Activated T-helper 2 cell treated with anti-CD3 and anti-CD28 coated beads, Interferon-gamma antibody, Interleukin-2, Interleukin-4, amounts not matched to agents 10 μg/mL and 5 μg/mL and 100 μg/mL, durations not matched to agents 14 hours and 24 hours and 36 hours (primary cell): ENCODE measurements at places on chromosomes 1 and 21.

GRCh38 chr1:46613661-46614603, 2.7 kb downstream of the MOB3C start:
- peak; percentile 30 for DNase-seq

- DNase-seq, result peak; percentile 60
These were observed 15.1 kb downstream of the BLACAT1 start for GRCh38 chr1:205440476-205441317.

- no peak for DNase-seq
These were observed 41.6 kb upstream of the GUCA2A start for GRCh38 chr1:42206164-42206563.

GRCh38 chr1:92134331-92134730, 54.2 kb downstream of the BTBD8 start:
- no peak for DNase-seq

GRCh38 chr21:33026443-33026858, 716 bp downstream of the OLIG2 start:
- no peak for DNase-seq

DNA sequence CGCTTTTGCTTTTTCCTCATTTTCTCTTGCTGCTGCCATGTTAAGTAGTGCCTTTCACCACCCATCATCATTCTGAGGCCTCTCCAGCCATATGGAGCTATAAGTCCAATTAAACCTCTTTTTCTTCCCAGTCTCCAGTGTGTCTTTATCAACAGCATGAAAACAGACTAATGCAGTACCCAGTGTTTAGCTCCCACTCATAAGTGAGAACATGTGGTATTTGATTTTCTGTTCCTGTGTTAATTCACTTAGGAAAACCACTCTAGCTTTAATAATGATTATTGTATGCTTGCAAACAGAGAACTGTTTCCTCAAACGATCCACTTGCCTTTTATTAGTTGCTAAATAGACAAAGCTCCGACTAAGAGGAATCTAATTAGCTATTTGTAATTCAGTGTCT, 43.3 kb downstream of the IL23R start:
- no peak for DNase-seq

GRCh38 chr1:214460304-214460916, 91.0 kb downstream of the PTPN14 start:
- no peak for DNase-seq

GRCh38 chr1:11158291-11158690, 30.9 kb upstream of the ANGPTL7 start:
- no peak for DNase-seq

GRCh38 chr1:18090636-18091035, 17.0 kb upstream of the IGSF21 start:
- no peak for DNase-seq

DNA sequence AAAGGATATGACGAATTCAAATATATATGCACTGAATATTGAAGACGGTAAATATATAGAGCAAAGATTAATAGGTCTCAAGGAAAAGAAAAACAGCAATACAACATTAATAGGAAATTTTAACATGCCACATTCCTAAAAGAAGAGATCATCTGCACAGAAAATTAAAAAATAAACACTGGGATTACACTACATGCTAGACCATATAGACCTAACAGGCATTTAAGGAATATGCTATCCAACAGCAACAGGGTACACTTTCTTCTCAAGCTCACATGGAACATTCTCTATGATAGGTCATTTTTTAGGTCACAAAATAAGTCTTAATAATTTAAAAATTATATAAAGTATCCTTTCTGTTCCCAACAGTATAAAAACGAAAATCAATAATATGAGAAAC, 1038.3 kb downstream of the KCNT2 start:
- no peak for DNase-seq

DNA sequence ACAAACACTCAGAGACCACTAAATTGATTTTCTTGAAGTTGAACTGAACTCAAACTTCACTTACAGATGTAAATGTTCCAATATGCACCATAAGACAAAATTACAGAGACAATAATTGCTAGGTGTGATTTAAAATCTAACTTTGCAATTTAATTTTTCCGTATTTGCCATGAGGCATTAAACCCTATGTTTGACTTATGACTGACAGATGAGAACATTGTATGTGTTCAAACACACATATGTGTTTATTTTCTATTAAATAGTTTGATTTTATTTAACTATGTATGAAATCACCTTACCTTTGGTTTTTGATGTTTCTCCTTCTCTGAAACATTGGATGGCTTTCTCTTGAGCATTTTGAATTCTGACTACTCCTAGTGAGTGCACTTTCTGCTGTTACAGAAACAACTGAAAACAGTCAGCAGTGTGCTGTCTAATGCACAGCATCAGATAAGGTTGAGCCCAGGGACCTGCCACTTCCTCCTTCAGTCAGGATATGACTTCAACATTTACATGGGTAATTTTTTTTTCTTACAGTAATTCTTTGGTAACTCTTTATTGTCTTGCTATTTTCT, at the start of gene SAMSN1:
Gene SAMSN1, minus strand, starts transcription at position 410 of the 575 bp plus-strand sequence. Its CDS starts 54 bp downstream, at position 356.
- peak; percentile 76 for DNase-seq

DNA sequence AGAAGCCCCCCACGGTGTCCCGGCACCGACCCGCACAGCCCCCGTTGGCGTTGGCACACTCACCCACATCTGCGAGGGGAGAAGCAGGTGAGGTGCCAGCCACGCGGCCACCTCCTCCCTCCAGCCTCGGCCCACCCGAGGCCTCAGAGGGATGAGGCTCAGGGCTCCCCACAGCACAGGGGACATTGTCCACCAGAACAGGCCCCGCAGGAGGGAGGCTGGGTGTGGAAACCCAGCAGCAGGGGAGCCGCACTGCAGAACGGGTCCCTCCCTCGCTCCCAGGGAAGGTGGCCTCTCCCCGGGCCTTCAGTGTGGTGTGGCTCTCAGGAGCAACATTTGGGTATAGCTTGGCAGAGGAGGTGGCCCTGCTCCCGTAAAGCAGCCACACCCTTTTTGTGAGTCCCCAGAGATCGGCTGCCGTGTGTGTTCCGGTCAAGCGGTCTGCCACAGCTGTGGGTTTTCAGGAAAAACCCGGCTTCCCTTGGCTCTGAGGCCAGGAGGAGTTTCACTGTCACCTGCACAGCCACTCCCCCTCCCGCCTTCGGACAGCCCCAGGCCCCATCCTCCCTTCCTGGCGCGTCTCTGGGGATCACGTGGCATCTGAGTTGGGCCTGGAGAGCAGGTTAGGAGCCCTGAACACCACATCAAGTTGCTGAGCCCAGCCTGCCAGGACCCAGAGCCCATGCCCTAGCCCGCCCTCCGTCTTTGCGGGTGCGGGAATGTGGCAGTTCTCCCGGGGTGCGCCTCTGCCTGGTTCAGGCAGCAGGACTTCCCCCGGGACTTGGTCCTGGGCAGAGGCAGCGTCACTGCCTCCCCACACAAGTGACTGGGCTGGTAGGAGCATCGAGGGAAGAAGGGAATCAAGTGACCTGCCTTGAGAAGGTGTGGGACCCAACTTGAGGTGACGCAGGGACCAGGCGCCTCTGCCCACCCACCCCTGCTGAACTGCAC, 64.0 kb downstream of the MEGF6 start:
- DNase-seq, result no peak

- no peak for DNase-seq
These were observed 67.6 kb downstream of the CASZ1 start for GRCh38 chr1:10728595-10729410.

DNA sequence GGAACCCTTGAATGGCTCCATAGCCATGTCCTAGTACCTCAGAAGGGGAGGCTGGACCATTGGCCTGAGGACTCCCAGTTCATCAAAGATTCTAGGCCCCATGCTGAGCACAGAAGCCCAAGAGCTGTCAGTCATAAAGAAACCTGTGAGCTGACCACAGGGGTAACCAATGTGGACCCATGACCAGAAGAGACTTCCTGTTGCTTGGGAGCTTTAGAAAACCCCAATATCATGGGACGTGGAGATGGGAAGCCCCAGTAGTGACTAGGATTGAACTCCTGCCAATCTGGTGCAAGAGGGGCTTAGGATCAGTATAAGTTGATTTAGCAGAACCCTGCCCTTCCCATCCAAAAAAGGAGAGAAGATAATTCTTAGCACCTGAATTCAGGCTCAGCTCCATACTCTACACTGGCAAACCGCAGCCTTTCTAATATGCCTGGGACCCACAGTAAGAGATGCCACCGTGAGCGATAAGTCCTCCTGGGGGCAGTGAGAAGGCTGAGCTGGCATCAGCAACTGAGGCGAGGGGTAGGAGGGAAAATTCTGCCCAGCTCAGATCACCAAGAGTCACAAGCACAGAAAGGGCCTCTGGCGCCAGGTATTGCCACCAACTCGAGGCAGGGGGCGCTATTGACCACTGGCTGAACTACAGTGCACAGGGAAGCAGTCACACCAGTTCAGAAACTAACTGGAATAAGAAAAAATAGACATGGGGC, 108.9 kb downstream of the CAPN8 start:
- peak; percentile 14 for DNase-seq

GRCh38 chr1:188476606-188477005, 1647.9 kb downstream of the PLA2G4A start:
- no peak for DNase-seq

DNA sequence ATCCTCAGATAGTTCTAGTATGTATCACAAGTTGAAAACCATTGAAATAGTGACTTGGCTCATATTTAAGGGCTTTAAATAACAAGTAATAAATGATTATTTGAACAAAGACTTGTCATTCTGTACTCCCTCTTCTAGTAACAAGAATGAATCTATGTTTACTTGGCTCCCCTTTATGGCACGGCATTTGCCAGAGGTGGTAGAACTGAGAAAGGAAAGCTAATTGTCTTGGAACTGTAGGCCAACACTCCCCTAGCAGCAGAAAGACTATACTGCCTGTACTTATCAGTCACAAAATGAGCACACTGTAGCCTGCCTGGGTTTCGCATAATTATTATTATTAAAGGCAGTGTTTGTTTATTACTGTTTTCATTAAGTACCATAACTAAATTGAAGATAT, 29.6 kb upstream of the SMYD2 start:
- DNase-seq, result no peak

- DNase-seq, result no peak
These were observed 17.3 kb upstream of the PPT1 start for GRCh38 chr1:40114400-40114799.

- DNase-seq, result no peak
These were observed 9.4 kb downstream of the COL6A1 start for GRCh38 chr21:45990741-45991605.

DNA sequence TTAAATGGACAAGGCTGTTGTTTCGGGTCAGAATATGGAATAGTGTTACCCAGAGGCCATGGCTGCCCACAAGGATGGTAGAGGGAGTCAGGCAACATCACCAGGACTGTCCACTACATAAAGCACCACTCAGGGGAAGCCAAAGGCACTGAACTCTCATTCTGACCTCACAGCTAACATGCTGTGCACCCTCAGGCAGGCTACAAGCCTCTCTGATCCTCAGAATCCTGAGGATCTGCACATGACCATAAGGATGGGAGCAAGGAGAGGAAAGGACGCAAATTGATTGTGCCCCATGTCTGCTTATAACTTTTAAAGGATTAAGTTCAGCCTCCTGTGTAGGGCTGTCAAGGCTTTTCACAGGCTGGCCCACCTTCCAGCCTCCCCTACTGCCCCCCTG, 38.7 kb downstream of the PLEKHA6 start:
- no peak for DNase-seq

GRCh38 chr1:178538192-178538916, 25.4 kb downstream of the TEX35 start:
- DNase-seq, result no peak

- no peak for DNase-seq
These were observed 13.8 kb downstream of the RGS5 start for GRCh38 chr1:163188947-163189346.

DNA sequence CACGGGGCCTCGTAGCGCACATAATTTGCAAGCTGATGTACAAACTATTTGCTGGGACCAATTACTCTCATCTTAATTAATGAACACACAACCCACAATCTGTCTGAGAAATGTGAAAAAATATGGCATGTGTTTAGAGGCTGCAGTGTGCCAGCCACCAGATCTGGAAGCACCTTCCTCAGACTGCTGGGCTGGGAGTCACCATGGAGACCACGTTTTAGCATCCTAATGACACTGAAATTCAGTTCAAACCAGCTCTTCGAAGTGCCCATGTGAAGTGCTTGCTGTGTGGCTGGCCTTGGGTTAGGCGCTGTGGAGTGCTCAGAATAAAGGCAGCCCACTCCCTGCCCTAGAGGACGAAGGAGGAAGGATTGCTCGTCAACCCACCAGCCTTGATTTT, 482.4 kb downstream of the OMA1 start:
- no peak for DNase-seq

DNA sequence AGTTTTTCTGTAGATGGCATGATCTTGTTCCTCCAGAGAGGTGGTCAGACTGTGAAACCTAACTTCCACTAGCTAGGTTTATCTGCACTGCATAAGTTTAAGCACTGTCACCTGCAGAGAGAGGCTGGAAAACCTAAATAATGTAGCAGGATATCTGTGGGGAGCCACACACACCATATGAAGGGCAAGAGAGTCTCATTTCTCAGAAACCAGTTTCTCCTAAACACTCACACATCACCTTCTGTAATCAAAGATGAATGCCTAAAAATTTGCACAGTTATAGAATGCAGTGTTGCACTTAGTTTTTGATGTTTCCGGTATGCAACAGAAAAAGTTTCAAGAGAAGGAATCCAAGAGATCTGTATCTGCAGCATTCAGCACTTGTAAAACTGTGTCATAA, 654.6 kb downstream of the ADGRL2 start:
- no peak for DNase-seq

- peak; percentile 78 for DNase-seq
These were observed at the start of gene CD52 for GRCh38 chr1:26317612-26318337. TSS of gene CD52 (plus strand) at chr1:26317958. CDS start at chr1:26318018, 60 bp downstream.

GRCh38 chr1:38785285-38786039, 74.1 kb downstream of the RRAGC start:
- no peak for DNase-seq

DNA sequence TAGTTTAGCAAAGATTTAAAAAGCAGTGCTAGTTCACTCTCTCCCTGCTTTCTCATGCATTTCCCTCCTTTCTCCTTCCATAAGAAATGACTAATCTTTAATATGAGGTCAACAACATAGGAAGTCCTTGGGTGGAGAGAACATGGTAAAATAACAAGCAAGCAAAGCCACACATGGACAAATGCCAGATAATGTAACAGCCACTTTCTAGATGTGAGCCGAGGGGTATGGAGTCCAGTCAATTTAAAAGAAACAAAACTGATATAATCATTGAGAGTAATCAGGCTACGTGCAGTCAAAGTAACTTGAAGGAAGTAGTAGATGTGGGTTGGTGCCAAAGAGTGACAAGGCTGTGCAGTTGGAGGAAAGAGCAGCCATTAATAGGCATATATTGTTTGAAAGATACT, 69.6 kb downstream of the DUSP10 start:
- no peak for DNase-seq

GRCh38 chr1:174399211-174399610, 48.6 kb upstream of the GPR52 start:
- no peak for DNase-seq

GRCh38 chr1:113683384-113684152, 75.7 kb downstream of the PHTF1 start:
- DNase-seq, result no peak

DNA sequence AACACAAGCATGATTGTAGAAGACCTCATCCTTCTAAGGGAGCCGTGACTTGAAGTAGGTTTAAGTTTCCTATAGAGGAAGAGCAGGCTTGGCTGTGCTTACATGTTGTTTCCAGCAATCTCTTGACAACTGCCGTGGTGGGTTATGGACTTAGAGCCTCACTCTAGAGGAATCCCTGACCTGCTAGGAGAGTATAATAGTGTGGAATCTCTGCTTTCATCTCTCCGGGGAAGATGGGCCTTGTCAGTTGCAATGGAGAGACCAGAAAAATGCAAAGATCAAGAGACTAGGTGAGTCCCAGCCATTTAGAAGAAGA, 137.6 kb downstream of the MIS18A start:
- DNase-seq, result no peak
